ENCODE measurements at places on chromosomes 5 and 9. TPM values are rescaled to one million over a fixed set of nuclear protein-coding genes. Genes with fewer than 3 reads are reported as not detected.

GRCh38 chr5:5141625-5142525, 1.7 kb downstream of the ADAMTS16 start:
- peaks cover 26% of the 10 kb centered on the region for H3K27me3 ChIP-seq
- peak; percentile 86 for DNase-seq
- H3K4me3 ChIP-seq = no peak overlapping the region

DNA sequence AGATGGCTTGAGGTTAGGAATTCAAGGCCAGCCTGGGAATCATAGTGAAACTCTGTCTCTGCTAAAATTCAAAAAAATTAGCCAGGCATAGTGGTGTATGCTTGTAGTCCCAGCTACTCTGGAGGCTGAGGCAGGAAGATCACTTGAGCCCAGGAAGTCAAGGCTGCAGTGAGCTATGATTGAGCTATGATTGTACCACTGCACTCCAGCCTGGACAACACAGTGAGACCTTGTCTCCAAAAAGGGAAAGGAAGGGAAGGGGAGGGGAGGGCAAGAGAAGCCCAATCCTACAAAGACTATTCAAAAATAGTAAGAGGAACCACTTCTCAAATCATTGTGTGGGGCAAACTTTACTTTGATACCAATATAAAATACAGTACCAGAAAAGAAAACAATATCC, 11.2 kb downstream of the SEMA4D start:
- no peaks in the 10 kb centered on the region for H3K4me1 ChIP-seq
- H3K27ac ChIP-seq = no peak overlapping the region
- H3K36me3 ChIP-seq = no peaks in the 10 kb centered on the region

DNA sequence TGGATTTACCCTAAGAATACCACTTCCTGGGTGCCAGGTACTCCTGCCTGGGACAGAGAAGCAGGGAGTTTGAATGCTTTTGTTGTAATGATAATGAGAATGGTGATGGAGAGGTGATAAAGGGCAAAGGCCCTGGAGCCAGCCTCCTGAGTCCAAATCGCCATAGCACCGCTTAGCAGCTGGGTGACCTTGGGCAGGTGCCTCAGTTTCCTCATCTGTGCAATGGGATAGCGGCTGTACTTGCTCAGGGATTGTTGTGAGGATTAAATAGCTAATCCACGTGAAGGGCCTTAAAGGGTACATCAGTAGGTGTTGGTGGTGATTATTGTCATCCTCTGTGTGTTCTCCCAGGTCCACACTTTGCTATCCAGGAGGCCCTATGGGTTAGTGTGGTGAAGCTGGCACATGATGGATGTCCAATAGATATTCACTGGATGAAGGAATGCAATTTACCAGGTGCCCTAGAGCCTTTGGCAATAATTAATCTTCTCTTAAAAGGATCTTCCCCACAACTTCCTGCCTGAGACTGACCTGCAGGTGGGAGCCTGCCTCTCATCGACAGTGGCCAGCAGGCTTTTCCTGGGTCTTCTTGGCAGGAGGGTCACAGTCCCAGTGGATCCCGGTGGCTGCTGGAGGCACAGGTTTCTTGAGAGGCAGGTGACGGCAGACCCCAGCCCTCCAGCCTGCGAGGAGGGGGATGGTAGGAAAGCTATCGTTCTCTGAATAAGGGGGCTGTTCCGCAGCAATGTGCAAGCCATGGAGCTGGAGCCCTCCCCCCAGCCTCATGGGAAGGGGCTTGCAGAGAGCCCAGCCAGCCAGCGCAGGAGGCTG, 160.2 kb downstream of the MACROH2A1 start:
- no peaks in the 10 kb centered on the region for H3K27me3 ChIP-seq
- H3K36me3 ChIP-seq = no peaks in the 10 kb centered on the region
- H3K27ac ChIP-seq = no peak overlapping the region

DNA sequence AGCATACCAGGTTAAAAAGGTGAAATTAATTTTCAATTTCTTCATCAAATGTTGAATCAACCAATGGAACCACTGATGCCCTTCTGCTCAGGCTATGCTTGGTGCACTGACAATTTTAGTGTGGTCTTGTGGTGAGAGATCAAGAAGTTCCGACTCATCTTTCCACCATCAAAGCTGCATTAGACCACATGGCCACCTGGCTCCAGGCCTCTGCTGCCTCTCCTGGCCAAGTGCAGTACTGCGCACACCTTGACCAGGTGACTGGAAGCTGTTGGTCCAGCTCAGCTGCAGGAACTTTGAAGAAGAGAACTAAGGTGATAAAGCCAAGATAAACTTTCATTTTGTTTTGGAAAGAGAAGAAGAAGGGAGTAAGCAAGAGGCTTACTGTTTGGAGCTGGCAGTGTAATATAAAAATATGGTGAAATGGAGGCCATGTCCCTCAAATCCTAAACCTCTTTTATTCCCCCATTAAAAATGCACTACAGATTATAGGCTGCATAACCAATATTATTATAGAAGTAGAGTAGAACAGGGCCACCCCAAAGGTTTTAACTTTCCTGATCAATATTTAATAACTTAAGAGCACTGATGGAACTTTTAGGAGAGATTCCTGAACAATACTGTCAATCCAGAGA, 315.5 kb upstream of the C9orf72 start:
- H3K27ac ChIP-seq = no peak overlapping the region
- no peaks in the 10 kb centered on the region for H3K27me3 ChIP-seq
- no peaks in the 10 kb centered on the region for H3K36me3 ChIP-seq
- no peak overlapping the region for H3K4me3 ChIP-seq

DNA sequence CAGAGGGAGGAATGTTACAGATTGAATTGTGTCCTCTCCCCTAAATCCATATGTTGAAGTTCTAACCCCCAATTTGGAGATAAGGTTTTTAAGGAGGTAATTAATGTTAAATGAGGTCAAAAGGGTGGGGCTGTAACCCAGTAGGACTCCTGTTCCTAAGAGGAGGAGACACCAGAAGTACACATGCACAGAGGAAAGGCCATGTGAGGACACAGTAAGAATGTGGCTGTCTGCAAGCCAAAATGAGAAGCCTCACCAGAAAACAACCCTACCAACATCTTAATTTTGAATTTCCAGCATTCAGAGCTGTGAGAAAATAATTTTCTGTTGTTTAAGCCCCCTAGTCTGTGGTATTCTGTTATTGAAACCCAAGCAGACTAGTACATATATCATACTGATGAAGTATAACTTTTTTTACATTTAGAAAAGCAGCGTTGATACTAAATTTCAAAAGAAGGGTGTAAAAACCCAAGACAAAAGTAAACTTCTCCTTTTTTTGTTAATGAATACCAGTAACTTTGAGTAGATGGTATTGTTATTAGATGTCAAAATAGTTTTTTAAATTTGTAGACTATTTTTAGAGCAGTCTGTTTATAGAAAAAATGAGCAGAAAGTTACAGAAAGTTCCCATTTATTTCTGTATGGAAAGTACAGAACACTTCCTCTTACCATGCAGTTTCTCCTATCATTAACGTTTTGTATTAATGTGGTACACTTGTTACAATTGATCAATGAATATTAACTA, 25.1 kb downstream of the RNF180 start:
- H3K27ac ChIP-seq = no peak overlapping the region
- no peak overlapping the region for H3K4me3 ChIP-seq
- no peak for DNase-seq
- no peaks in the 10 kb centered on the region for H3K4me1 ChIP-seq

GRCh38 chr5:95059636-95060035, 225.3 kb downstream of the MCTP1 start:
- no peaks in the 10 kb centered on the region for H3K36me3 ChIP-seq
- H3K4me3 ChIP-seq = no peak overlapping the region
- no peak overlapping the region for H3K27ac ChIP-seq
- no peaks in the 10 kb centered on the region for H3K27me3 ChIP-seq
- DNase-seq = no peak
- no peaks in the 10 kb centered on the region for H3K4me1 ChIP-seq

- H3K36me3 ChIP-seq = no peaks in the 10 kb centered on the region
- H3K4me1 ChIP-seq = no peaks in the 10 kb centered on the region
- no peak overlapping the region for H3K27ac ChIP-seq
- no peak for DNase-seq
Observed at GRCh38 chr5:157640406-157641066, 11.7 kb downstream of the SOX30 start.

- H3K36me3 ChIP-seq = no peaks in the 10 kb centered on the region
- H3K4me3 ChIP-seq = no peak overlapping the region
- no peaks in the 10 kb centered on the region for H3K4me1 ChIP-seq
- no peak overlapping the region for H3K27ac ChIP-seq
- H3K27me3 ChIP-seq = no peaks in the 10 kb centered on the region
- no peak for DNase-seq
Observed at GRCh38 chr5:81601919-81602318, 149.0 kb downstream of the SSBP2 start.

DNA sequence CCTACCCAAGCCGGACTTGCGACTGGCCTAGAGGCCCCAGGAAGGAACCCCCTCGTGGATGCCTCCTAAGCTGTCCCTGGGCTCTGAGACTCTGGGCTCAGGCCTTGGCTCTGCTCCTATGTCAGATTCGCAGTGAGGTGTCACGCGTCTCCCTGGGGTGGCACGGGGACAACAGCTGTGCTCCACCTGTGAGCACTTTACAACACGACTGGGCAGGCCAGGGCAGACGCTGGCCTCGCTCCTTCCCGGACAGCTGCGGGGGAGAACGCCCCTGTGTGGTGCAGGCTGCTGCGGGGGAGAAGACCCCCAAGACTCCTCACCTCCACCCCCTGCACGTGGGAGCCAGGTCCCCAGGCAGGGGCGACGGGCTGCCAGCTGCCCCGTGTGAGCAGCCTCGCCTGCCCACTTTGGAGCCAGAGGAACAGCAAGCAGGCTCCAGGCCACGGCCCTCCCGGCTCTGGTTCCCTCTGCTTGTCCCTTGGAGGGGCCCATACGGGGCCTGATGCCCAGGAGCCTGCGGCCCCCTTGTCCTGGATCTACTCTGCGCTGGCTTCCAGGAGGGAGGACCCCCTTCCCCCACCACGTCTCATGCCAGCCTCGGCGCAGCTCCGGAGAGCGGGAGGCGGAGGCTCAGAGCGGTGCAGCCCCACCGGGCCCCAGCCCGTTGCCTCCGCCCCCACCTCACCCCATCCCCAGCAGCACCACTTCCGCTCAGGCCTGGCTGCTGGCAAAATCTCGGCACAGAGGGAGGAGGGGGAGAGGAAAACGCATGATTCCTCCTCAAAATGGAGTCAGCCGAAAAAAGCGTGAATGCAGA, 36.0 kb downstream of the SARDH start:
- DNase-seq = peak; percentile 59
- no peak overlapping the region for H3K4me3 ChIP-seq

DNA sequence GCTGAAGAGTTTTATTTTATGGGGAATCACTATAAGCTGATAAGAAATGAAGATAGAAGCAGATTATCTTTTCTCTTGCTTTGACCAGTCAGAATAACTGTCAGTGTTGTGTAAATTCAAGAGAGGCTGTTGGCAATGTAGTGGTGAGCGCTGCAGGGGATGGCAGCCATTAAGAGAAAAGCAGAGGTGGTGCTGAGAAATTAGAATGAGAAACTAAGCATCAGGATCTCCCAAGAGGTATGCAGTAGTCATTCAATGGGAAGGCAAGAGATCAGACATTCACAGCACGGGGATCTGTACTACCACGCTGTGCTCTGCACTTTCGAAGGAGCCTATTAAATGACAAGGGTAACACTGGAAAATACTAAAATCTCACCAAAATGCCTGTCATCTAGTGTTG, 768.5 kb upstream of the ACO1 start:
- H3K4me1 ChIP-seq = no peaks in the 10 kb centered on the region
- no peaks in the 10 kb centered on the region for H3K36me3 ChIP-seq
- no peaks in the 10 kb centered on the region for H3K27me3 ChIP-seq
- no peak overlapping the region for H3K4me3 ChIP-seq

- H3K4me1 ChIP-seq = peaks cover 32% of the 10 kb centered on the region
- no peak overlapping the region for H3K27ac ChIP-seq
- no peak overlapping the region for H3K4me3 ChIP-seq
Observed at GRCh38 chr9:134412298-134412711, 86.0 kb downstream of the RXRA start.

DNA sequence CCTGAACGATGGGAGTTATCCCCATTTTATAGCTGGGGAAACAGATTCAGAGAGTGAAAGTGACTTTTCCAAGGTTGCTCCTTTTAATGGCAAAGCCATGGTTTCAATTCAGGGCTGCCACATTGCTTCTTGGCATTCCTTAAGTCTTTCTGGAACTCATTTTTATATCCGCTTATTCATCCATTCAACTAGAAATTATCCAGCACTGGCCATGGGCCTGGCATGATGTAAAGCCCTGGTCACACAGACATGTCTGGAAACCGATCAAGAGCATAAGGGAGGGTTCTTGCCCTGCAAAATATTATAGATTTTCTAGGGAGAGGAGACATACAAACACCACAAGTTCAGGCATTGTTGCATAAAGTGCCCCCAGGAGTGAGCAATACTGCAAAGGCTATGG, 43.0 kb upstream of the COL15A1 start:
- no peaks in the 10 kb centered on the region for H3K36me3 ChIP-seq
- peaks cover 6% of the 10 kb centered on the region for H3K4me1 ChIP-seq

GRCh38 chr9:91211414-91211813, 150.3 kb downstream of the AUH start:
- H3K27me3 ChIP-seq = no peaks in the 10 kb centered on the region
- no peak overlapping the region for H3K27ac ChIP-seq
- H3K36me3 ChIP-seq = no peaks in the 10 kb centered on the region
- no peak overlapping the region for H3K4me3 ChIP-seq

DNA sequence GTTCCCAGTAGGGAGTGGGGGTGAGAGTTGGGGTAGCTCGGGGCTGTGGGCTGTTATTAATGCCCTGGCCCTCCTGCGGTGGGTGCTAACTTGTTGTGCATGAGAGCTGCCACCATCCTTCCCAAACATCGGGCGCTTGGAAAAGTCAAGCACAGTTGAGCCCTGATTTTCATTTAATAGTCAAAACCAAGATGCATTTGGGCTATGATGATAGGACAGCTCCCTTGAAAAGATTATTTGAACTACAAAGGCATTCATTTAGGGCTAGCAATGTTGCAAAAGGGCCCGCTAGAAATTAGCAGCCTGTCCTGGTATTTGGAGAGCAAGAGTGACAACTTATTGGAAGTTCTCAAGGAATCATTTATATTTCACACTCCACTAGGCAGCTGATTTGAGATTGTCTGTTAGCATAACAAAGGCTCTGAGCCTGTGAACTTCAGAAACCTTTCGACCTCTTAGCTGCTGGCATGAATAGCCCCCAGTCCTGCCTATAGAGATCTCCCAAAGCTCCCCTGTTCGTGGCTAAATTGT, 128.2 kb upstream of the TMEM161B start:
- no peak for DNase-seq
- H3K4me1 ChIP-seq = no peaks in the 10 kb centered on the region
- H3K27me3 ChIP-seq = peaks cover 31% of the 10 kb centered on the region

GRCh38 chr5:131634666-131634995, 398 bp downstream of the RAPGEF6 start:
- no peaks in the 10 kb centered on the region for H3K27me3 ChIP-seq
- H3K36me3 ChIP-seq = no peaks in the 10 kb centered on the region
- H3K27ac ChIP-seq = peak overlapping the region; percentile 84
- H3K4me3 ChIP-seq = peak overlapping the region; percentile 29
- DNase-seq = peak; percentile 64

GRCh38 chr9:133716564-133717112, 21.5 kb downstream of the SARDH start:
- no peaks in the 10 kb centered on the region for H3K27me3 ChIP-seq
- H3K4me1 ChIP-seq = peaks cover 37% of the 10 kb centered on the region
- no peak overlapping the region for H3K4me3 ChIP-seq
- DNase-seq = no peak

GRCh38 chr9:131641618-131642495, 96.5 kb downstream of the PRRT1B start:
- peaks cover 37% of the 10 kb centered on the region for H3K4me1 ChIP-seq
- H3K4me3 ChIP-seq = no peak overlapping the region
- peak overlapping the region; percentile 97 for H3K27ac ChIP-seq
- peak; percentile 85 for DNase-seq

GRCh38 chr5:128402506-128402905, 135.5 kb downstream of the FBN2 start:
- no peak overlapping the region for H3K27ac ChIP-seq
- no peaks in the 10 kb centered on the region for H3K4me1 ChIP-seq
- no peaks in the 10 kb centered on the region for H3K36me3 ChIP-seq
- no peaks in the 10 kb centered on the region for H3K27me3 ChIP-seq

The PCDHB4 gene
- polyA plus RNA-seq = 0.29 TPM

The WDR38 gene
- not detected for polyA plus RNA-seq

All from hepatocyte (in vitro differentiated cells).